T-helper 17 cell (primary cell): ENCODE measurements at places on chromosomes 1 and 21. TPM values are rescaled to one million over a fixed set of nuclear protein-coding genes. Genes with fewer than 3 reads are reported as not detected.

The S100A3 gene
- not detected for total RNA-seq

The KCNJ6 gene
- total RNA-seq, result not detected

The PRAMEF18 gene
- not detected for total RNA-seq

The CASZ1 gene
- total RNA-seq, result 21.2 TPM

The TDRD5 gene
- not detected for total RNA-seq

The TMEM82 gene
- not detected for total RNA-seq

The CRP gene
- not detected for total RNA-seq
